ENCODE measurements at places on chromosomes 6 and 20.
A peak's percentile ranks its signal among the peaks of the same experiment; 100 is the strongest.

DNA sequence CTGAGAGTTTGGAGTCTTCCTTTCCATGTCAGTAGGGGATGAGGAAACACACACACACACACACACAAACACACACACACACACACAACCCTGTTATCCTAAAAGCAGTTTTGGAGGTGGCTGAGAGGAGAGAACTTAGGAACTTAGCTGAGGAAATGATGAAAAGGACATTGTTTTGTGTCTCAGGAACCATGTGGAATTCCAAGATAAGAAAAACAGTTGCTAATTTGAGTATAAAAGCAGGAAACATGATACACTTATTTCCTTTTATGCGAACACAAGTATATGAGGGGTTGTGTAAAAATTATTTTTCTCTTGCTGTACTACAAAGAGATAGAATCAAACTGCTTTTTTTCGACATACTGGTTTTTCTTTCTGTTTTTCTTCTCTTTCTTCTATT is at the start of gene MYCT1:
Gene MYCT1 (plus strand): TSS at position 264 of the 400 bp plus-strand sequence. CDS start 6 bp downstream, at position 270.
- DNase-seq: no peak

DNA sequence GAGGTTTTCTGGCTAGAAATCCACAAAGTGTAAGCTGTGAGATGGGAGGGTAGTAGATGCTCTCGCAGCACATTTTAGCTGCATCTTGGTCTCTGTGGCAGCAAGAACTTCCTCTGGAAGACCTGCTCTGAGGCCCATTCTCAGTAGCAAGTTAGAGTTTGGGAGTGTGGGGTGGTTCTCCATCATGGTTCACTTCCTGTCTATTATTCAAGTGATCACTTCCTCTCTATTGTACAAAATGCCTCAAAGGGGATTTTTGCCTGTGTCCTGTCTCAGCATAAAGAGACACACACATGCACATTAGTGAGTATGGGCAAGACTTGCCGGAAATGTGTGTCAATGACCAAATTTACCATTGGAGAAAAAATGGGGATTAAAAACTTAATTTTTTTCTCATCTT is 42.5 kb downstream of the LYRM2 start:
- no peak for DNase-seq

DNA sequence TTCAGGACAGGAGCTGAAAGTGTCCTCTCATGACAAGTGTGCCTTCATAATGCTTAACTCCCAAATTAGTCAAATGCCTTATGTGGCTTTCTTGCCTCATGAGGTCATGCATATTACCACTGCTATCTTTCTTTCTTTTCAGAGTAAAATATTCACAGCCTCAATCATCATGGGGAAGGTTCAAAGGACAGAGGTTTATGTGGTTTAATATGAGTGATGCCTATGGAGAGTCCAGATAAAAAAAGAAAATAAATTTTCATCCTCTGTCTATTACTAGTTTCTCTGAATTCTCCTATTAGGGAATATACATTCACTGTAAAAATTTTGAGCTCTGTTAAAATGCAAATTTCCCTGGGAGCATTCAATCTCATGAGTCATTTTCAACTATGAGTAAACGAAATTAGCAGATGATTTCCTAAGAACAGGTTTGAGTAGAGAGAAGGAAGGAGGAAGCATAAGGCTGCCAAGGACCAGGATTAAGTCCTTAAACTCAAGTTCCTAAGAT is 396.9 kb upstream of the ADGRB3 start:
- DNase-seq: no peak

DNA sequence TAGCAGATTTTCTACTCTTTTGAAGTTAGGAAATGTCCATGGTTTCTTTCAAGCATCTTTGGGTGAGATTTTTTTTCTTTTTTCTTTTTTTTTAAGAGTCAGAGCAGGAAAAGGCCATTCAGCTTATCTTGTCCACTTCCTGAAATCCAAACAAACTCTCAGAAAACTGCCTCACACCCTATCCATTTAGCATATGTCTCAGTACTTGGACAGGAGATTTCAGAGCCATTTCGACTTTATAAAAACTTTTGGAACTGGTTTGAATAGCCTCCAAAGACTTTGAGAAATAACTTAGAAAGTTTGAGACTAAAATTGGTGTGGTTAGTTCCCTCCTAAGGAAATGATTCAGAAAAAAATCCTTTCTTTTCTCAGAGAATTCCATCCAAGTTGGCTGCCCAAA is 125.1 kb downstream of the MYLK4 start:
- DNase-seq: no peak

GRCh38 chr20:51382986-51383821 is 159.3 kb downstream of the NFATC2 start:
- DNase-seq: peak; percentile 71

DNA sequence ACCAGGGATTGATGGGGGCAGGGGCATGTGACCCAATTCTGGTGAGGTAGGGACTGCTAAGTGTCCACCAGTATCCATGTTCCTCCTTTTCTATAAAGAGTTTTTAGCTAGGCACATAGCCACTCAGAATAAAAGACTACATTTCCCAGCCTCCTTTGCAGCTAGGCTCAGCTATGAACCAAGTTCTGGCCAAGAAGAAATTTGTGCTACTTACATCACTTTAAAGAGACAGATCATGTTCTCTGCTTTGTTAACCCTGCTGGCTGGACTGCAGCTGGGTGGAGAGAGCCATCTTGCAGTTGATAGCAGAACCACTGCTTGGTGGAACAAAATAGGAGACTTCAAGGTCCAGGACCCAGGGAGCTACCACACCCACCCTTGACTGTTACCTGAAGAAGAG is 5.3 kb upstream of the CCM2L start:
- no peak for DNase-seq

GRCh38 chr6:34549026-34549803 is 6.9 kb downstream of the SPDEF start:
- no peak for DNase-seq

DNA sequence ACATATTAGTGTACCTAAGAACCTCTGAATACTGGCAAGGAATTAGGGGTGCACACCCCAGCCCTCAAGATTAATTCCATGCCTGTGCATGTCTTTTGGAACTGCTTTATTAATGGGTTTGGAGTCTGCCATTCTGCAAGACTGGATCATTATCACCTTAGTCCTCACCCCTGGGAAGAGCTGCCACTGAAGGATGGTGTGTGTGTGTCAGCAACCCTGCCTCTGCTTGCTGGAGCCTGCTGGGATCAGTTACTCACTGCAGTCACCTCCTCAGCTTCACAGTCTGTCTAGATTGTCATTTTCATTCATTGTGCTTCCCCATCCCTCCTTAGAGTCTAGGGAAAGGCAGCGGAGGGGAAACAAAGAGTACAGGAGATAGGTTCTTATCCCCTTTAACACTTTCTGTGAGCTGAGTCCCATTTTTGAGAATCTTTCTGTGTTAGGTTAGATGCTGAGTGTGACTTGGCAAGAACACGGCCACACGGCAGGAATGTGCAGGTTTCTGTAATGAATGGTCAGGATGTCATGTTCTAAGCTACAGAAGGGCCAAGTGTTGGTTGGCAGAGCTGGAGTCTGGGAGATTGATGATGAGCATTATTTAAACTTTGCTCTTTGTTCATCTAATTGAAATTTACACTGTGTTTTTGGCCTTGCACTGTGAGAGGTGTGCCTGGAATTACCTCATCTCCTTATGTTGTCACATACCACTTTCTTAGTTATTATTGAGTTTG is 21.1 kb downstream of the GHRH start:
- no peak for DNase-seq

DNA sequence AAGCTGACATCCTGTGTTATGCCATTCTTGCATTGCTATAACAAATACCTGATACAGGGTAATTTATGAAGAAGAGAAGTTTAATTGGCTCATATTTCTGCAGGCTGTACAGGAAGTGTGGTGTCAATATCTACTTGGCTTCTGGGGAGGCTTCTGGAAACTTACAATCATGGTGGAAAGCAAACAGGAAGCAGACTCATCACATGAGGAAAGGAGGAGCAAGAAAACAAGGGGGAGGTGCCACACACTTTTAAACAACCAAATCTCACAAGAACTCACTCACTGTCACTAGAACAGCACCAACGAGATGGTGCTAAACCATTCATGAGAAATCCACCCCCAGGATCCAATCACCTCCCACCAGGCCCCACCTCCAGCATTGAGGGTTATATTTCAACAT is 143.1 kb upstream of the GGTLC1 start:
- DNase-seq: no peak

DNA sequence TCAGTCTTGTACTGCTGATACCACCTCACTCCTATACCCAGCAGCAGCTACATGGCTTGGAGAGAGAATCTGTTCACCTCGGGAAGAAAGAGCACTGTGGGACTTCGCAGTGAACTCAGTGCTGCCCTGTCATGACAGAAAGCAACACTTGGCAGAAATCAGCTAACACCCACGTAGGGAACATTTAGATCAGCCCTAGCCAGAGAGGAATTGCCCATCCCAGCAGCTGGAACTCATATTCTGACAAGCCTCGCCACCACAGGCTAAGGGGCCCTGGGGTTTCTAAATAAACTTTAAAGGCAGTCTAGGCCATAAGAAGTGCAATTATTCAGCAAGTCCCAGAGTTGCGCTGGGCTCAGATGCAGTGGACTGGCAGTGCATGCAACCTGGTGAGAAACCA is 1266.8 kb downstream of the GRIK2 start:
- no peak for DNase-seq

DNA sequence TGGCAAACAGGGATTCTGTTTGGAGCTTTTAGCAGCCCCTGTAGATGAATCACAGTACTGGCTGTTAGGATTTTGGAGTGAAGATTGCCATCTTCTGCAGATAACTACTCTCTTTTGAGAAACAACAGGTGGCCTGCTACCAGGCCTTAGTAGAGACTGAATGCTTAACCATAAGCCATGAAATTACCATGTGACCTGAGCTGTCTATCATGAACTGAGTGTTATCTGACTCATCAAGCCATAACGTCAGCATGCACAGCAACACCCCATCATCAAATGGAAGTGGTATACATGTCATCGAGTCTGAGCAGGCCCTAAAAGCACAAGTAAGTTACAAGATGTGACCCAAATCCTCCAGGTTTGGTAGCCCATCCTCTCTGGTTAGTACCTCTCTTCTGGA is 132.6 kb downstream of the GPR63 start:
- DNase-seq: no peak

- no peak for DNase-seq
Measured at GRCh38 chr6:97456070-97456469, 173.1 kb upstream of the MMS22L start.

DNA sequence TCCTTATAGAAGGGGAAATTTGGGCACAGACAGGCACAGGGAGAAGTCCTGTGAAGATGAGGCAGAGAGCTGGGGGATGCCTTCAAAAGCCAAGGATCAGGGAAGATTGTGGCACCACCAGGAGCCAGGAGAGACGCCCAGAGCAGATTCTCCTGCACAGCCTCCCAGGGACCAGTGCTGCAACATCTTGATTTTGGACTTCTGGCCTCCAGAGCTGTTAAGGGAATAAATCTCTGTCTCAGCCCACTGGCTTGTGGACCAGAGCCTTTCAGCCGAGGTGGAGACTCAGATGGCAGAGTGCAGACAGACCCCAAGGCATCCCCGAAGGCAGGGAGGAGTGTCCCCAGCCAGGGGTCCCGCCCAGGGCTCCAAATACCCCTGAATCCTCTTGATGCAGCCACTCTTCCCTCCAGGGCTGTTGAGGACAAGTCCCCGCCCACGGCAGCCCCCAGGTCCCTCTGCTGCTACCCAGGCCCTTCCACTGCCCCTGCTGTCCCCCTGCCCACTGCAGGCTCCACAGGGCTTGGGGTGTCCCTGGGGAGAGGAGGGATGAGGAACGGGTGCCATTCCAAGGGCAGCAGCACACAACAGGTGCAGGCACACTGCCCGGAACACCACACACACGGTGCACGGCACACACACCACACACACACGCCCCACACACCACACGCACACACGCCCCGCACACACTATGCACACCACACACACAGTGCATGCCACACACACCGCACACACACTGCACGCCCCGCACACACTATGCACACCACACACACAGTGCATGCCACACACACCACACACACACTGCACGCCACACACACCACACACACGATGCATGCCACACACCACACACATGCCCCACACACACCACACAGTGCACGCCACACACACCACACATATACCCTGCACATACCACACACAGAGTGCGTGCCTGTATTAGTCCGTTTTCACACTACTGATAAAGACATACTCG is 311.4 kb downstream of the TAF4 start:
- no peak for DNase-seq

DNA sequence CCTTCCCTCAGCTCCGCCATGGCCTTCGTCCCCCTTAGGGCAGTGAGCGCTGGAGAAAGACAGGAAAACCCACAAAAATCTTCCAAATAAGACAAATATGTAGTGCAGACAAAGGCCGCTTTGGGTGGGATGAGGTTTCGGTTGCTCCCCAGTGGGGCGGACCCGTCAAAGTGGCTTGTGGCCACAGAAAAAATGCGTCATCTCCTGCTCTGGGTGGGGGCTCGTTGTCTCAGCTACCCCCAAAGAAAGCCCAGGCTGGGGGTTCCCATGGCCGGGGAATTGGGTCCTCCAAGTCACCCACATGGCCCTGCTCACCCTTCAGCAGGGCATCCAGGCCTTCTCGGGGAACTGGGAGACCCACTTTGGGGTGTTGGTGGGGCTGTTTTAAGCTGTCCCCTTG is 21.9 kb upstream of the SCUBE3 start:
- no peak for DNase-seq

- DNase-seq: no peak
Measured at GRCh38 chr6:144265390-144265789, 19.7 kb upstream of the UTRN start.

- no peak for DNase-seq
Measured at GRCh38 chr6:33174784-33175183, 17.5 kb downstream of the COL11A2 start.

- no peak for DNase-seq
Measured at GRCh38 chr6:45896783-45897441, 118.7 kb downstream of the CLIC5 start.

- DNase-seq: no peak
Measured at GRCh38 chr6:158417760-158418098, 105.5 kb downstream of the TULP4 start.

GRCh38 chr6:21885532-21886114 is 292.1 kb downstream of the SOX4 start:
- peak; percentile 35 for DNase-seq

DNA sequence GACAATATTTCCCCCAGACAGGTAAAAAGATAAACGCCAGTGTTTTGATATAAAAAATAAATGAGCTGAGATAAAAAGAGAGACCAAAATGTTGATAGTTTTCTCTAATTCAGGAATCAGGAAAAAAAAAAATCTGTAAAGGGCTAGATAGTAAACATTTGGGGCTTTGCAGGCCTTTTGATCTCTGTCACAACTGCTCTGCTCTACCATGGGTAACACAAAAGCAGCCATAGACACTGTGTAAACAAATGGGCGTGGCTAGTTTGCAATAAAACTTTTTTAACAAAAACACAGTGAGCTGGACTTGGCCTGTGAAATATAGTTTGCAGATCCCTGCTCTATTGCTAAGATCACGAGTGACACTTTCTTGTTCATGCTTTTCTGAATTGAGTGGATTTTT is 219.1 kb upstream of the STXBP5 start:
- DNase-seq: no peak

DNA sequence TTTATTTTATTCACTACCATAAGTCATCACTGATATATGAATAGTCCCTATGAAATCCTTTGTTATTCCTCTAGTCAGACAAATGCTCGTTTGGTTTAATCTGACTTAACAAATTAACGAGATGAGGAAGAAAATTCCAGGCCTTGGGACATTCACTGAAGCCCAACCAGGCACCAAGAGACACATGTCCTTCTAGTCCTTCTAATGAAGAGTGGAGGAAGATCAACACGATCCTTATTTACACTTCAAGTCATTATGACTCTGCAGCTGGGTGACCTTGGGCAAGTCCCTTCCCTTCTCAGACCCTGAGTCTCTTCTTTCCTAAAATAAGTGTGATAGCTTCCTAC is 117.5 kb downstream of the CEBPB start:
- no peak for DNase-seq

GRCh38 chr20:59752101-59752586 is 147.8 kb downstream of the PHACTR3 start:
- no peak for DNase-seq
